Hematopoietic multipotent progenitor cell treated with erythropoietin and hydrocortisone succinate and interleukin-3 and kit ligand, for 8 days (in vitro differentiated cells): ENCODE measurements at places on chromosomes 11 and 22.

DNA sequence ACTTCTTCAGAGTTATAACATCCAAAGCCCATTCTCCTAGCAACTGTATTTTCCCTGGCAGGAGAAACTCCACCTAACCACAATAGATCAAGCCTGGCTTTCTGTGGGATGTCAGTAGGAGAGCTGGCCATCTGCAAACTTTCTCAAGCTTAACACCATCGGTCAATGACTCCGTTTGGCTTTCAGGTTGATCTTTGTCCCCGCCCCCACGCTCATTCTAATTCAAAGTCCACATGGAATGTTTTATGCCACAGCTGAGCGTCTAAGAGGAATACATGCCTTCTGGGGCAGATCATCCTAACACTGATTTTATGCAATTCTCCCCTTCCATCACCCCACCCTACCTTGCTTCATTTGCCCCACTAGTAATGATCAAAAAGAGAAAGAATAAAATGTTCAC lies 4.8 kb downstream of the GVQW3 start:
- DNase-seq = no peak

DNA sequence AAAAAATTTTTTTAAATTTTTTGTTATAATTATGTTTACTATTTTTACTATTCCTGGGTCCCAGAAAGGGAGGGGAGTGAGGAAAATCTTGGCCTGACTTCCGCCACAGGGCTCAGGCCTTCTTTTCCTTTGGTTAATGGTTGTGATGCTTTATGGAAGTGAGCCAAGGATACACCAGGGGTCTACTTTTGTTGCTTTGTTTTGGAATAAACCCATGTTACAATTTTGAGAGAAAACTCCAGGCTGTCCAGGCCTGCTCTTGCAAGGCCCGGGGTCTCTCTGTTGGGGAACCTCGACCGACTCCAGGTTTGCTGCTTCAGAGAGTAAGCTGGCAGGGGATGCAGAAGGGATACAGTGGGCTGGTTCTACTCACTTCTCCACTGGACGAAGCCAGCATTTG lies 84.7 kb downstream of the ABTB2 start:
- DNase-seq = no peak

GRCh38 chr11:6618117-6619003 lies 862 bp downstream of the TPP1 start:
- peak; percentile 85 for DNase-seq

DNA sequence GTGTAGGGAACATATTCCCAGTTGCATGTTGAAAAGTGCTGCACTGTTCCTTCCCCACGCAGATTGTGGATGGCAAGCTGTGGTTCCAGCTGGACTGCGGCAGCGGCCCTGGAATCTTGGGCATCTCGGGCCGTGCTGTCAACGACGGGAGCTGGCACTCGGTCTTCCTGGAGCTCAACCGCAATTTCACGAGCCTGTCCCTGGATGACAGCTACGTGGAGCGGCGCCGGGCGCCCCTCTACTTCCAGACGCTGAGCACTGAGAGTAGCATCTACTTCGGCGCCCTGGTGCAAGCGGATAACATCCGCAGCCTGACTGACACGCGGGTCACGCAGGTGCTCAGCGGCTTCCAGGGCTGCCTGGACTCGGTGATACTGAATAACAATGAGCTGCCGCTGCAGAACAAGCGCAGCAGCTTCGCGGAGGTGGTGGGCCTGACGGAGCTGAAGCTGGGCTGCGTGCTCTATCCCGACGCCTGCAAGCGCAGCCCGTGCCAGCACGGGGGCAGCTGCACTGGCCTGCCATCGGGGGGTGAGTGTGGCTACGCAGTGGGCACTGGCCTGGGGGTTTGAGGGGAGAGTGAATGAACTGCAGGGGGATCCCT lies 102.7 kb upstream of the MTNR1B start:
- no peak for DNase-seq

DNA sequence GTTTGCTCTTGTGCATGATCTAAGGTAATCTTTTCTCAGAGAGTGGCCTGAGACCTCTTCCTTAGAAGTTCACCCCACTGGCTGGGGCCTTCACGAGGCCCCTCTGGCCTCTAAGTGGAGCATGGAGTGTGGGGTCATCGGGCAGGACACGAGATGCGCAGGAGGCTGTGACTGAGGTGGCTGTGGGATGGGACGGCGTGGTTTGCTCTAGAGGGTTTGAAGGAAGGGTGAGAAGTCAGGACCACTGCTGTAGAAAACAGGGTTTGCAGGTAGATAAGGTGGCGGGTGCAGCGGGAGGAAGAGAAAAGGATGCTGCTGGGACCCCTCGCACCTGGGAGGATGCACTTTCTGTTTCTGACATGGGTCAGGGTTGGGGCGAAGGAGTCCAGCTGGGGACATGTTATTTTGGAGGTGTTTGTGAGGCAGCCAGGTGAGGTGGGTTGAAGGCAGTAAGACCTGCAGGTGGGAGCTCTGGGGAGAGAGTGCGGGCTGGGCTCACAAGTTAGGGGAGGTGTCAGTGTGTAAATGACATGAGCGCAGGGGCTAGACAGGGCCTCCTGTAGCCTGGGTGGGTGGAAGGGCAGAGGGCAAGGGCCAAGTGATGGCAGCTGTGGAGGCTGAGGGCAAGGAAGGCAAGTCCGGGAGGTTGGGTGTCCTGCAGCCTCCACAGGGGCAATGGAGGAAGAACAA lies 62.5 kb downstream of the KCNQ1 start:
- DNase-seq = no peak

GRCh38 chr22:45830531-45831245 lies 146.3 kb downstream of the WNT7B start:
- DNase-seq = no peak

GRCh38 chr11:129937592-129938238 lies 42.3 kb upstream of the NFRKB start:
- no peak for DNase-seq

DNA sequence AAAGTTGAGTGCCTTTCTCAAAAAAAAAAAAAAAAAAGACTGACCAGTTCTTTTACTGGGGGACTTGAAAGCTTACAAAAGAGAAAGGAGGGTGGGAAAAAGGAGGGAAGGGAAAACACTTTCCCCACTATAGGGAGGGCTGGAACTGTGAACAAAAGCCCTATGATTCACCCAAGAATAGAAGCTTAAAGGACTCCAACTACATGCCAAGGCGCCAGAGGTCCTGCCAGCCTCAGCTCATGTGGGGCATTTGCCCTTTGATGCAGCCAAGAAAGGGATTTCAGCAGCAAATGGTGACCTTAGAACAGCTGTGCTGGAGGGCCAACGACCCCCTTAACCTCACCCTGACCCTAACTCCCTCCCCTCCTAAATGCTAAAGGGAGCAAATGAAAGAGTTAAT lies 160.0 kb downstream of the NTM start:
- DNase-seq = no peak

DNA sequence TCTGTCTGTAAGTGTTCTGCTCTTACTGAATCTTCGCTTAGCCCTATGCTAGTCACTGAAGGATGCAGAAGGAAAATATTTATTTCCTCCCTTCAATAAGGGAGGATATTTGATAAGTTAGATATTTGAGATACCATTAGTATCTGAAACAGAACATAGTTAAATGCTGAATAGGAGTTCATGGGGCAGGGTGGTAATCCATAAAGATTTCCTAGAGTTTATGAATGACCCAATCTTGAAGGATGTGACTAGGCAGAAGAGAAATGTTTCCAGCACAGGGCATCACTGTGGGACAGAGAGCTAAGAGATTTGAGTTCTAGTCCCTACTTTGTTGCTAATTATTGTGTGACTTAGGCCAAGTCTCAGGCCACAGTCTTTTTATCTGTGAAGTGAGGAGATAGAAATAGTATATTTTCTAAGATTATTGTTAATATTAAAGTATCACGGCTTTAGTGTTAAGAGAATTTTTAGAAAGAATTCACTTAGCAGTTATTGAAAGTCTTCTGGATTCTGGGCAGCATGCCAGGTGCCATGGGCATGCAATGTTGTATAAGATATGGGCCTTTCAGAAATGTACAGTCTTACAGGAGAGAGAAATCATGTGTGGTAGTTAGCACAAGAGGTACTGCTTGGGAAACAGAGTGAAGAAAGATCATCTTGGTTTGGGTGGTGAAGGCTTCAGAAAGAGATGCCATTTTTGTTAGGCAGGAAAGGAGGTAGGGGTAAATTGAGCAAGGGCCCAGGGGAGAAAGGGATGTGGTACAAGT lies 24.0 kb downstream of the SWAP70 start:
- DNase-seq = peak; percentile 82

DNA sequence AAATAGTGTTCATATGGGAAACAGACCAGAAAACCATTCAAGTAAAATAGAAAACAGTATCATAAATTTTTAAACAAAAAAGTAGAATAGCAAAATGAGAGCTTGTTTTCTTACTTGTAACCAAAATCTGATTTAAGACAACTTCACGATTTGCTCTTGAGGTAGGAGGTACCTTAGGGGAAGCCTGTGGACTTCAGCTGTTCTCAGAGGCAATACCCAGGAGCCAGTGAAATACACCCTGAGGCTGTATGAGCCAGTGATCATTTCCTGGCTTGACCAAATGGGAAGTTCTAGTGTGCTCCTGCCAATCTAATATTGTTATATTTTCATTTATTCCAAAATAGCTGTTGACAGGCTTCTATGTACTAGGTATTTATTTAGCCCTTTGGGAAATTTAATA lies 104.8 kb downstream of the ARHGAP42 start:
- DNase-seq = no peak

- DNase-seq = no peak
These were observed 36.4 kb upstream of the E2F8 start for GRCh38 chr11:19276859-19277808.

GRCh38 chr11:35162745-35163144 lies 23.8 kb downstream of the CD44 start:
- no peak for DNase-seq

GRCh38 chr11:6637871-6638270 lies 17.7 kb downstream of the DCHS1 start:
- DNase-seq = no peak

DNA sequence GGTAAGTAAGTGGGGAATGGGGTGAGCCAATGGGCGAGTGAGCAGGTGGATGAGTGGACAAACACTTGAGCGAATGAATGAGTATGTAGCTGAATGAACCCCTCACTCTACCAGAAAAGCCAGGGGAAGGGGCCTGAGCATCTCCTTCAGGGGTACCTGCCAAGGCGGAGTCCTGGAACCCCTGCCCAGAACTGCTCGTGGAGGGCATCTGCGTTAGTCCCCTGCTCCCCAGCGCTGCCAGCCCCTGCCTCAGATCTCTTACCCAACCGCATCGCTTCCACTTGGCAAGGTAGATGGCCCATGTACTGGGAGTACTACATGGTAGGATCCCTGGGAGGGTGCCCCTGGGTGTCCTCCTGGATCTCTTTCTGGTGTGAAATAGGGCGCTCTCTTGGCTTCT lies 7.4 kb upstream of the ANO1 start:
- no peak for DNase-seq

DNA sequence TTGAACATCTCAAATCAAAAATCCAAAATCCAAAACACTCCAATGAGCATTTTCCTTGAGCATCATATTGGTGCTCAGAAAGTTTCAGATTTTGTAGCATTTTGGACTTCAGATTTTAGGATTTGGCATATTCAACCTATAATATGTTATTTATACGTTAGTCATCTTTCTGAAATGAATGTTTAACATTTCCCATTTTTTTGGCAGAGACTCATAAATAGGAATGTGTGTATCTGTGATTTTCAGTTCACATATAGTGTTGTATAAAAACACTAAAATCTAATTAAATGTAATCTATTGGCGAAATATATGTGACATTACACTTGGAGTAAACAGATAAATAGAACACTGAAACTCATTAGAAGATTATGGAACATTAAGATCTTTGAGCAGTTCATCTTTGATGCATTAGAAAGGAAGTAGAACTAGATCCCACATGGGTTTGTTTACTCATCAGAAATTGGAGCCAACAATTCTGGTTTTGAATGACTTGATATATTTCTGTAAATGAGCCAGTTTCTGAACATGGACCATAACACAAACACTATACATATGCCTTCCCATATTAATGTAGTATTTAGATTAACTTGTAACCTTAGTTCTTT lies 153.1 kb downstream of the UVRAG start:
- DNase-seq = no peak

DNA sequence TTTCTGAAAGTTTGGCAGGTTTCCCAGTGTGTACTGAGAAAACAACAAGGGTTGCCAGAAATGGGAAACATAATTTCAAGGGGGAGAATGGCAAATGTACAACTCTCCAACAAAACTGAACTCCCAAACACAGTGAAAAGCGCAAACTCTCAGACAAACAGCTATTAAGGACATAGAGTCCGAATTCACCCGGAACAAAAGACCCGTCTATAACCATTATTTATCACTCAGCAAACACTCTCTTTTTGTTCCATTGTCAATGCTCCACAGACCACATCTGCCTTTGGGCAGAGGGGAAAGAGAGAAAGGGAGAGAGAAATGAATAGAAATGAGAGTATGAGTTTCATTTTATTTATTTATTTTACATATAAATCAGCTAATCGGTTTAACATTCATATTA lies 21.7 kb downstream of the KIRREL3 start:
- no peak for DNase-seq

GRCh38 chr11:20618083-20618482 lies 18.7 kb downstream of the SLC6A5 start:
- no peak for DNase-seq

GRCh38 chr22:49299821-49300231 lies 527.8 kb downstream of the BRD1 start:
- DNase-seq = no peak

DNA sequence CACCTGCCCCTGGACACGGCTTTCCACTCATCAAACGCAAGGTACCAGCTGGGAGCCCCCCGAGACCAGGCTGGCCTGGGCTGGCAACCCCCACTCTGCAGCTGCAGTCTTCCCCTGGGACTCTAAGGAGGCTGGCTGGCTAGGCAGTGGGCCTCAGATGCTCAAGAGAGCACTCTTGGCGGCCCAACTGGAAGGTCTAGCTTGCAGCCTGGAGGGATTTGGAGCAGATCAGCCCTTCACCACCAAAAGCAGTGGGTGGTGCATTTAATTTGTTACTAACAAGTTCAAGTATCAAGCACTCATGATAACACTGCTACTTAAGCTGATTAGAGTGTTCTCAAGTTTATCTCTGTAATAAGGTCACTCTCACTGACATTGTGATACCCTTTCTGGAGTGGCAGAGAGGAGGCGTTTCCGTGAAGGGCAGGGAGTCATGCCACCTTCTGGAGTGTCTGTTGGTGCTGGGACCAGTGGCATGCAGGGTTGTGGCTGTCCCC lies 21.5 kb downstream of the C22orf23 start:
- peak; percentile 36 for DNase-seq

GRCh38 chr22:44369916-44370801 lies 57.4 kb upstream of the SHISAL1 start:
- DNase-seq = no peak

GRCh38 chr11:62141111-62142042 lies 17.6 kb downstream of the INCENP start:
- DNase-seq = no peak

GRCh38 chr11:35619116-35619854 lies 1.0 kb downstream of the FJX1 start:
- DNase-seq = peak; percentile 69

- DNase-seq = peak; percentile 14
These were observed 1.5 kb downstream of the CEP295 start for GRCh38 chr11:93663021-93663420.

DNA sequence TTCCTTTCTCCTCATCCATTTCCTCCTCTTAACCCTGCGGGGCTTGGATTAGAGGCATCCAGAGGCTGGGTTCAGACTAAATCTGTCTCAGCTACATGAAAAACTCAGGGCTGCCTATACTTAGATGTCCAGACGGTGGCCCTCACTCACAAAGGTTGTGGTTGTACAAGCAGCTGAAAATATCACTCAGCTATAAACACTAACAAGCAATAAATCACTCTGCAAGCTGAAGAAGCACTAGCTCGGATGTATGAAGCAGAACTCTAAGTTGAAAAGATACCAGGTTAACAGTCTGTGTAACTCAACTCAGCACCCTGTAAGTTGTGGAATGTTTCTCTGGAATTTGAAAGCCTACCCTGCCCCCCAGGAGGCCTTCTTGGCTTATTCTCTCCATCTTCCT lies 82.9 kb downstream of the EXT2 start:
- no peak for DNase-seq
